ENCODE measurements at places on chromosomes 3 and 15. TPM values are rescaled to one million over a fixed set of nuclear protein-coding genes. Genes with fewer than 3 reads are reported as not detected.

GRCh38 chr3:42001777-42002176 is 39.9 kb upstream of the ULK4 start:
- DNase-seq, result no peak

GRCh38 chr3:149579838-149580542 is 77.8 kb downstream of the WWTR1 start:
- no peak for DNase-seq

GRCh38 chr15:62394079-62394478 is 229.0 kb upstream of the C2CD4B start:
- no peak for DNase-seq

DNA sequence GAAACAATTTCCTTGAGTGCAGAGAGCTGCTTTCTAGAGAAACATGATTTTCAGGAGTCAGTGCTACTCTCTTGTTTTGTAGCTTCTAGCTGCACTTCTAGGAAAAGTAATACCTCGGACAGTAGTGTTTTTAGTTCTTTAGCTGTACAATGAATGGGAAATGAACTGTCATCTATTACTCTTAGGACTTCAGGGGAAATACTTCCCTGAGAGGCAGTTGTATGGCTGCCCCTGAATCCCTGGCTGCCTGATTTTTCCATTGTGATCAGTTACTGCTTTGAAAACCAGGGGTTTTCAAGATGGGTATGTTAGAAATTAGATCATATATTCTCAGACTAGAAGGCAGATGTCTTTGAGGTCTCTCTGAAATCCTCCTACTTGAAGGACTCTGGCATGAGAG is 200.3 kb upstream of the SEMA6D start:
- no peak for DNase-seq

GRCh38 chr3:134106580-134106979 is 76.9 kb upstream of the SLCO2A1 start:
- DNase-seq, result no peak

The TASOR gene
- total RNA-seq, result 83.2 TPM

Measured in mesothelial cell of epicardium (in vitro differentiated cells).